A549 treated with DMSO at 1 μM for 4 hours (cell line): ENCODE measurements at places on chromosomes 5 and 9. TPM values are rescaled to one million over a fixed set of nuclear protein-coding genes. Genes with fewer than 3 reads are reported as not detected.

The MLANA gene
- not detected in 5 replicates for total RNA-seq

The GMCL2 gene
- total RNA-seq = not detected in 5 replicates

The UBAC1 gene
- 27.7 to 39.2 TPM (median 36.4 TPM) in 5 replicates for total RNA-seq

The FCHSD1 gene
- 7.7 to 11.9 TPM (median 9.8 TPM) in 5 replicates for total RNA-seq

The IL5 gene
- total RNA-seq = not detected in 5 replicates
